ENCODE measurements at places on chromosomes 12 and 14.
A peak's percentile ranks its signal among the peaks of the same experiment; 100 is the strongest.

- H3K4me1 ChIP-seq = peaks cover 69% of the 10 kb centered on the region
- no peaks in the 10 kb centered on the region for H3K36me3 ChIP-seq
- no peak within 1 kb of the TSS for H3K27ac ChIP-seq
- peak; percentile 78 for DNase-seq
- peak within 1 kb of the TSS; percentile 69 for H3K4me3 ChIP-seq
- peaks cover 33% of the 10 kb centered on the region for H3K27me3 ChIP-seq
These were observed at the start of gene AHNAK2 for GRCh38 chr14:104977681-104978653. AHNAK2 (minus strand) TSS chr14:104978374; CDS start chr14:104978237, 137 bp downstream.

GRCh38 chr12:77382096-77382742 lies 316.9 kb upstream of the E2F7 start:
- H3K27ac ChIP-seq = no peak overlapping the region
- no peak for DNase-seq
- no peak overlapping the region for H3K4me3 ChIP-seq
- H3K36me3 ChIP-seq = no peaks in the 10 kb centered on the region
- H3K27me3 ChIP-seq = no peaks in the 10 kb centered on the region

DNA sequence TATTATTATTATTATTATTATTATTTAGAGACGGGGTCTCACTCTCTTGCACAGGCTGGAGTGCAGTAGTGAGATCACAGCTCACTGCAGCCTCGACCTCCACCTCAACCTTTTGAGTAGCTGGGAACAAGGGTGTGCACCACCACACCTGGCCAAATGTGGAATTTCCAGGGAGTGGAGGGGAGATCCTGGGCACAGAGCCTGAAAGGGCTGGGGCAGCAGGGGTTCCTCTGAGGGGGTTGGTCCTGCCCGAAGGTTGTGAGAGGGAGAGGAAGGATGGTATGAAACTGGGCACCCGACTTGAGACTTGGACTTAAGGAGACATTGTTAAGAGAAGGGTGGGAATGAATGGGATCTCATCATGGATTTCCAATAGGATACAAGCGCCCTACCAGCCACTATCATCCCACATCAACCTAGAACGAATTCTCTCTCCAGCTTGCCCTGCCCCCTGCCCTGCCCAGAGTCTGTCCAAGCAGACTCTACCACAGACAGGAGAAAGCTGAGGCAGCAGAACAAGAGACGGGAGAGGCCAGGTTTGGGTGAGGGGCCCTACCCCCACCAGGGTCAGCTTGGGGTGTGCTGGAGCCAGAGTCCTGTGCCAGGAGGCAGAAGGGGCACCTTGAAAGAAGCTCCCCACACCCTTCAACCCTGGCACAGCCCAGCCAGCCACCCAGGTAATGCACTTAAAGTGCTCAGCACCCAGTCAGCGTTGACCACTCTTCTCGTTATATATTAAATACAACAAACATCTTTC lies 2.4 kb upstream of the DYNC1H1 start:
- H3K4me1 ChIP-seq = peaks cover 56% of the 10 kb centered on the region
- H3K27me3 ChIP-seq = no peaks in the 10 kb centered on the region
- no peaks in the 10 kb centered on the region for H3K36me3 ChIP-seq
- H3K4me3 ChIP-seq = no peak overlapping the region

GRCh38 chr14:37597914-37598746 lies 2.7 kb downstream of the TTC6 start:
- H3K4me1 ChIP-seq = peaks cover 49% of the 10 kb centered on the region
- no peaks in the 10 kb centered on the region for H3K36me3 ChIP-seq
- no peak overlapping the region for H3K27ac ChIP-seq
- peaks cover 100% of the 10 kb centered on the region for H3K27me3 ChIP-seq

DNA sequence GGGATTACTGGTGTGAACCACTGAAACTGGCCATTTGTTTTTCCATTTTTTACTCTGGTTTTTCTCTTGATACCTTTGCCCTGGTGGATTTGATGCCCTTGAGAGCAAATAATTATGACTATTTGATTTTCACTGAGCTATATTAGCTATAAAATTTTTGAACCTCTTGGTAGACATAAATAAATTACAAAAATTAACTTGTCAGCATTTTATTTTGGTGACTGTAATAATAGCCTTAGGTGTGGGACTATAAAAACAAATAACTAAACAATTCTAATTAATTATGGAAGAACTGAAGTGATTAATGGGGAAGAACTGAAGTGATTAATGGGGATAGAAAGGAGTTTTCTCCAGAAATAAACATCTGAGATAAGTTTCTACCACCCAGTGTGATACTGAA lies 62.7 kb downstream of the CAND1 start:
- no peak overlapping the region for H3K27ac ChIP-seq
- DNase-seq = no peak
- H3K4me1 ChIP-seq = no peaks in the 10 kb centered on the region
- no peaks in the 10 kb centered on the region for H3K27me3 ChIP-seq
- no peak overlapping the region for H3K4me3 ChIP-seq

DNA sequence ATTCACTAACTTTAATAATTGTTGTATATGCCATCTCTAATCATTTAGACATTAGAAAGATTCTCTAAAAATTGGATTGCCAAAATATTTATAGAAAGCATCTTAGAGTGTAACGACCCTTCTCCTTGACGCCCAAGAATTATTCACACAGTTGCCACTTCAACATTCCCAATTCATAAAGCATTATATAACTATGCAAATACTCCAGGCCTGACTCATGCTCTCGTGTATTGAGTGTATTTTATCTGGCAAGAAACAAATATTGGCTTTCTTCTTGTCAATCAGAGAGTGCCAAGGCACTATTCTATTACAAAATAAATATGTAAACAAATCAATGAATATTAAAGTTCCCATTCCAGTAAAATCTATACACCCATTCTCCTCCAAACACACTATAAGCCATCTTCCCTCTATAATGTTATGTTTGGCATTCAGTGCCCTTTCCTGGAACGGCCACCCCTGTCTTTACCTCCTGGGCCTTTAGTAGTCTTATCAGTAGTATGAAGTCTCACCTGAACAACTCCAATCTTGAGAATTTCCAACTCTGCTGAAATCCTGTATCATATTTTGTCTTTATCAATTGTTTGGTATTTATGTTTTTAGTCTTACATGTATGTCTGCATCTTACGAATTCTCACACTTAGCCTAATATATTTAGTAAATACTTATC lies 182.6 kb downstream of the PIK3C2G start:
- H3K27me3 ChIP-seq = no peaks in the 10 kb centered on the region
- DNase-seq = no peak
- H3K27ac ChIP-seq = no peak overlapping the region
- no peak overlapping the region for H3K4me3 ChIP-seq
- H3K36me3 ChIP-seq = no peaks in the 10 kb centered on the region
- no peaks in the 10 kb centered on the region for H3K4me1 ChIP-seq

- no peak for DNase-seq
- peaks cover 15% of the 10 kb centered on the region for H3K4me1 ChIP-seq
- H3K4me3 ChIP-seq = no peak overlapping the region
These were observed 24.3 kb downstream of the TM7SF3 start for GRCh38 chr12:26989873-26990272.

DNA sequence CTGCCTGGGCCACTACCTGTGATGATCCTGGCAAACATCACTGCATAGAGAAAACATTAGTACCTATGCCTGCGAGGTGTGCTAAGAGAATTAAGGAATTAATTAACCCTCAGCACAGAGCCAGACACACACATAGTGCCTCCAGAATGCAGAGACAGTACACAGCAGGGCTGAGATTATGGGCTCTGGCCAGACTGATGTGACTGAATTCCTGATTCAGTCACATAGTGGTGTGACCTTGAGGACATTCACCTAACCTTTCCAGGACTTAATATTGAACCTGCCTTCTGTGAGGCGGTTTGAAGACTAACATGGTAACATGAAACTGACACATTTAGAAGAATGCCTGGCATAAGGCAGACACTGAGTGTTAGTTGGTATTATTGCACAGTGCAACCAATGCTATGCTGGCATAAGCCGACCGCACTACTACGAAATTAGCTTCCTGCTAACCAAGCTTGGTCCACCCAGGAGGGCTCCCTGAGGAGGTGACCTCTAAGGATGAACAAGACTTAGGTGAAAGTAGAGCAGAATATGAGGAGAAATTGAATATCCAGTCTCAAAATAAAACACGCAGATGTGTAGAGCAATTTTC lies 32.0 kb upstream of the SELPLG start:
- H3K4me3 ChIP-seq = no peak overlapping the region
- H3K36me3 ChIP-seq = peaks cover 7% of the 10 kb centered on the region
- peak overlapping the region; percentile 86 for H3K27ac ChIP-seq
- DNase-seq = no peak
- no peaks in the 10 kb centered on the region for H3K27me3 ChIP-seq

DNA sequence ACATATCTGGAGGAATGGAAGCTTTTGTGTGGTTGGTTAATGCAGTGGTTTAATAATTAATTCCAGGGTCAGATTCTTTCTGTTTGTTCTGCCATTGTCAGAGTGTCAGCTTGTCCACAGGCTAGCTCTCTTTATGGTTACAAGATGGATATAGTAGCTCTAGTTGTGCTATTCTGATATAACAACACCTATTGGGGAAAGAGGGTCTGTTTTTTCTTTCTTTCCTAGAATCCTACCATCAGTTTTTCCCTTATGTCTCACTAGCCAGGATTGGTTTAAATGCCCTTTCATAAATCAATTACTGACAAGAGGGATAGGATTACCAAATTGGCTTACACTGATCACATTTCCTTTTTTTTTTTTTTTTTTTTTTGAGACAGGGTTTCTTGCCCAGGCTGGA lies 27.8 kb downstream of the CNOT2 start:
- H3K4me1 ChIP-seq = peaks cover 46% of the 10 kb centered on the region
- no peaks in the 10 kb centered on the region for H3K36me3 ChIP-seq
- no peak overlapping the region for H3K4me3 ChIP-seq
- DNase-seq = no peak

DNA sequence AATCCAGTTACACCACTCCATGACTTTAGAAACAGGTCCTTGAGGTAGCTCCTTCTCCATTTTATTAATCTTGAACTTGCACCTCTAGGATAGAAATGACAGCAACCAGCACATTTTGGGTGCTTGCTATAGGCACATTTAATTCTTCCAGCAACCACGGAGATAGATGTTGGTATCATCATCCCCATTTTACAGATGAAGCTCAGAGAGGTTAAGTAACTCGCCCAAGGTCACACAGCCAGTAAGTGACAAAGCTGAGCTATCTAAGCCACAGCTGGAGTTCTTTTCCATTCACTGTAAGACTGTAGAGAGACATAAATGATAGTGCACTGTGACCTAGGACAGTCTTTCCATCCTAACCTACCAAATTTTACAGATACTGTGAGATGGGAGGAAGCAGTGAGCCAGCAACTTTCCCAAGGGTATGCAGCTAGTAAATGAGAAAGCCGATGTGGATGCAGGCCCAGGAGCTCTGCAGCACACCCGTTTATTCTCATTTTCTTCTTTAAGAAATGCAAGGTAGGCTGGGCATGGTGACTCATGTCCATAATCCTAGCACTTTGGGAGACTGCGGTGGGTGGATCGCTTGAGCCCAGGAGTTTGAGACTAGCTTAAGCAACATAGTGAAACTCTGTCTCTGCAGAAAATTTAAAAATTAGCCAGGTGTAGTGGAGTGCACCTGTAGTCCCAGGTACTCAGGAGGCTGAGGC lies 103.2 kb downstream of the TBX5 start:
- H3K27ac ChIP-seq = no peak overlapping the region
- peaks cover 25% of the 10 kb centered on the region for H3K27me3 ChIP-seq
- no peaks in the 10 kb centered on the region for H3K4me1 ChIP-seq

DNA sequence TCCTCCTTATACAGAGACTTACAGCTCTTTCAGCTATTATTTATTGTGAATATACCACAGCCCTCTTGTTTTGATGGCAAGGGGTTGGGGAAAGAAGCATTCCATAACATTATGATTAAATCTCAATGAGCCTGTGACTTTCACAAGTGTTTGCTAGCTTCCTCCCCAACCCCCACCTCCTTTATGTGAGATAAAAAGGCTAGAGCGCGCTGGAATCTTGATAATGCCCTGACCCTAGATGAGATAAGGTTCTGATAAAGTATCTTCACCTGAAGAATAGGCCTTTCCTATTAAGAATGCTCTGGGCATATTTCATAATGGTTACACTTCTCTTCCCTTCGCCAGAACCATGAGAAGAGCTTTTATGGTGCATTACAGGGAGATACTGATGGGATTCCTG lies 236.8 kb downstream of the CCDC91 start:
- peaks cover 14% of the 10 kb centered on the region for H3K4me1 ChIP-seq
- no peaks in the 10 kb centered on the region for H3K27me3 ChIP-seq
- H3K4me3 ChIP-seq = no peak overlapping the region
- no peak for DNase-seq
- no peaks in the 10 kb centered on the region for H3K36me3 ChIP-seq

GRCh38 chr12:57431654-57432188 lies 878 bp upstream of the R3HDM2 start:
- H3K36me3 ChIP-seq = no peaks in the 10 kb centered on the region
- H3K27ac ChIP-seq = peak overlapping the region; percentile 96
- H3K4me3 ChIP-seq = peak overlapping the region; percentile 81

- H3K27me3 ChIP-seq = no peaks in the 10 kb centered on the region
- H3K4me1 ChIP-seq = peaks cover 12% of the 10 kb centered on the region
- no peaks in the 10 kb centered on the region for H3K36me3 ChIP-seq
- H3K4me3 ChIP-seq = no peak overlapping the region
These were observed 24.4 kb downstream of the RCOR1 start for GRCh38 chr14:102616799-102617198.
